ENCODE measurements at places on chromosomes 4 and X.

- DNase-seq, result no peak
These were observed 20.4 kb upstream of the TMEM154 start for GRCh38 chr4:152700151-152700550.

DNA sequence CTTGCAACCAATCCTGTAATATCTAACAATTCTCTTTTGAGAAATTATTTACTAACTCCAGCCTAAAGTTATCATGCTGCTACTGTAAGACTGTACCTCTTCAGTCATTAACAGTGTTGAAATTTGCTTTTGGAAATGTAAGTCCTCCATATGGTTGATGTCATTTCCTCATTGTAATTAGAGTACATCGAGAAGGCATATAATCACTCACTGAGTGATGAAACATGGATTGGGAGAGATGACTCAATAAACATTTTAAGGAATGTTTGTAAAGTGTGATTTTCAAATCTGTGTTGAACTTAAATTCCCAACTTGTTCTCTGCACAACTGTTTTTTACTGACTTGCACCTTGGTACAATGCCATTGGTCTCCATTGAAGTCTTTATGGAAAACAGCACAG is 61.2 kb downstream of the HMGB2 start:
- DNase-seq, result no peak

DNA sequence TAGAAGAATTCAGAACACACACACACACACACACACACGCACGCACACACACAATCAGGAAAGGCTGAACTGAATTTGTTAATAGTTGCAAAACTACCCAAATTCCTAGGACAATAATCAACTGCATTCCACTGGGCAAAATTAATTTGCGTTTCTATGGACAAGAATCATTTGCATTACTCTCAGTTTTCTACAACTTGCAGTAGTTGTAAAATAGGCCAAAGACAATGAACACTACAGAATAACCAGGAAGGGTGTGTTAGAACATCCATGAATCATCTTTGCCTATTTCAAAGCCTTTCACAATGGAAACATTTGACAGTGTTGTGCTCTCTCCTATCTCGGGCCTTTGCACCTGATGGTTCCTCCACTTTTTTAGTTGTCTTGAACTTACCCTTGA is 77.1 kb upstream of the IGFBP7 start:
- DNase-seq, result no peak

DNA sequence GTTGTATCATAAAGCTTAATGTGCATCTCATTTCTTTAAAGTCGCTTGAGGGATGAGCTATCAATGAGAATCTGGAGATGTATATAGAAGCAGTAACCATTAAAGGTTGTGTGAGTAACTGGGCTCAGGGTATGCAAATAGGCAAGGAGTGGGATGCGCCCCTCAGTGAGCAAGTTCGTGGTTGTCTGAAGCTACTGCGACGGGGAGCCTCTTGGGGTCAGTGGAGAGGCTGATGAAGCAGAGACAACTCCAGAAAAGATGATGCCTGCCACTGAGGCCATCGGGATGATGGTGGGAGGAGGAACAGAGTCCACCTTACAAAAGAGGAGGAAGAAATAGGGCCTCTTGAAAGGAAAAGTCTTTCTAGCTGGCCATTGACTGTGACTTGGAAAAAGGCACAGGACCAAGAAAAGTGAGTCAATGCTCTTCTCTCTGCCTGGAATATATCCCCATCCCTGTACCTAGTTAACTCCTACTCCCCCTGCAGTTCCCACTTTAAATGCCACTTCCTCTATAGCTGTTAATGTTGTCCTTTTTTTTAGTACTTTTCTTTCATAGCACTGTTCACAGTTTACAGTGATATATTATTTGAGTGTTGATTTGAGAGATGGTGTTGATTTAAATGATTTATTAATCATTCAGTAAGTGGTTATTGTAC is 51.4 kb upstream of the LSM6 start:
- no peak for DNase-seq

- DNase-seq, result no peak
These were observed 623.8 kb downstream of the EPHA5 start for GRCh38 chr4:65046192-65047133.

DNA sequence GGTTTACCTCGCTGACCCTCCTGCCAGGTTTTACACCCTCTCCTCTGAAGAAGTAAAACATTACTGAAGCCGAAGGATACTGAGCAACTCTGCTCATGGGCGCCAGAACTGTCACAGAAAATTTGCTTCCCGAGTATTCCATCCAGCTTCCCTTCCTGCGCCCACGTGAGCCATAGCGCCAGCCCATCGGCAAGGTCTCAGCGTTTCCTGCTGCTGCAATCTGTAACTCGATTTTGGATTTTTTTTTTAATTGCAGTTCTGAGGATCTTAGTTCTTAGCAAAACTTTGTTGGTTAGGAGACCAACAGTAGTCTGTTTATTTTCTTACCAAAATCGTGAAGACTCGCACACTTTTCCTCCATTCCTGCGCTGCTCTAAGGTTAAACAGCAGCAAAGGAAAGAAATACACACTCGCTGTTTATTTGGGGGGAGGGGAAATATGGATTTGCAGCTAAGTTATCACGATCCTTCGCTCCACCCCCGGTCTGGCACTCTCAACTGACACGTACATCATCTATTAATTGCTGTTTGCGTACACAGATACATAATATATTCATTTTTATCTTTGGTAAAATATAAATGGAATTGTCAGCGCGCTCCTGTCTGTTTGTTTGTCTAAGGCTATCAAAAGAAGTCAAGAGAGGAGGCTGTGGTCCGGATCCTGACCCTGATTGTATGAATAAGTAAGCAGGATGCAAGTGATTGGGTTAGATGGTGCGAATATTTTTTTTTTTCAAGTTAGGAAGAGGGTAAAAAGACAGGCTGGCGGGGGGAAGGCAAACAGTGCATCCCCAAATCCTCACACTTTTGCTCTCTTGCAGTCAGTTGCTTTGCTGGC is at the start of gene TLL1:
Gene TLL1 (plus strand): TSS at position 777 of the 837 bp plus-strand sequence. CDS start 668 bp downstream, outside the sequence.
- no peak for DNase-seq
